Left forelimb (tissue), 1 donor: ENCODE measurements at places on chromosomes 4 and X.

- no peak for DNase-seq
These were observed 76.6 kb downstream of the INTS12 start for GRCh38 chr4:105631818-105632400.

- no peak for DNase-seq
These were observed 5.2 kb downstream of the HTT start for GRCh38 chr4:3079694-3080123.

DNA sequence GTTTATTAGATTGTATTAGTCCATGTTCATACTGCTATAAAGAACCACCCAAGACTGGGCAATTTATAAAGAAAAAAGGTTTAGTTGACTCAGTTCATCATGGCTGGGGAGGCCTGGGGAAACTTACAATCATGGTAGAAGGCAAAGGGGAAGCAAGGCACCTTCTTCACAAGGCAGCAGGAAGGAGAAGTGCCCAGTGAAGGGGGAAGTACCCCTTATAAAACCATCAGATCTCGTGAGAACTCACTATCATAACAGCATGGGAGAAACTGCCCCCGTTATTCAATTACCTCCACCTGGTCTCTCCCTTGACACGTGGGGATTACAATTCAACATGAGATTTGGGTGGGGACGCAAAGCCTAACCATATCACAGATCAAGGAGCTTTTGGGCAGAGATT lies 8.1 kb upstream of the HSD17B13 start:
- no peak for DNase-seq

GRCh38 chr4:38001927-38002326 lies 41.7 kb downstream of the PTTG2 start:
- DNase-seq = no peak

GRCh38 chr4:114272226-114272625 lies 292.8 kb upstream of the ARSJ start:
- no peak for DNase-seq

DNA sequence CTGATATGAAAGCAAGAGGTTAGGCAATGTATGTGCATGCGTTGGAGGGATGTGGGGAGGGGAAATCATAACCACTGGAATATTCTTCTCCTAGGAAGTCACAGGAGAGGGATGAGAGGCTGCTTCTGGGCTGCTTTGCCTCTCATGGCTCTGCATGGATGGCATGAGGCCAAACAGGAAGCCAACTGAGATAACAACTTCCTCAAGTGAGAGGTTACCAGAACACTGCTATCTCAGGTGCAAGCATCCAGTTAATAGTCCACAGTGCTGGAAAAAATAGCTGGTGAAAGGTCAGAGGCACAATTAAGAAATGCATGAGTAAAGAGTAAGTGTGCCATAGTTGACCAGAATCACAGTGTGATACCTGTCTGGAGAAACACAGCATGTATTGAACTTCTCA lies 113.3 kb downstream of the ELOVL6 start:
- DNase-seq = no peak

DNA sequence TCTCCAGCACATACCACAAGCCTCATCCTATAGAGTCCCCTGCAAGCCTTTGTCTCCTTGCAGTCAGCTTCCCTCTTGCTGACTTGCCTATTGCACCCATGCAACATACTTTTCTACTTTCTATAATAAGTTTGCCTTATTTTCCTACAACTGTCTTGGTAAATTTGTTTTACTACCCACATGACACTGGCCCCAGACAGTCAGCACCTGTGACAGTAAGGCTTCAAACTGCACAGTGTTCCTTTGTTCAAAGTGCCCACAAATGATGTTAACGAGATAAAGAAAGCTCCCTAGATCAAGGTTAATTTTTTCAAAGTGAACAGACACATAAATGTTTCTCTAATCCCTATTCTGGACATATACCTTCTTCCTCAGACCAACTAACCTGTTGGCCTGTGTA lies 529.1 kb upstream of the PCDH10 start:
- no peak for DNase-seq

GRCh38 chrX:132169554-132169953 lies 41.7 kb upstream of the FRMD7 start:
- no peak for DNase-seq

DNA sequence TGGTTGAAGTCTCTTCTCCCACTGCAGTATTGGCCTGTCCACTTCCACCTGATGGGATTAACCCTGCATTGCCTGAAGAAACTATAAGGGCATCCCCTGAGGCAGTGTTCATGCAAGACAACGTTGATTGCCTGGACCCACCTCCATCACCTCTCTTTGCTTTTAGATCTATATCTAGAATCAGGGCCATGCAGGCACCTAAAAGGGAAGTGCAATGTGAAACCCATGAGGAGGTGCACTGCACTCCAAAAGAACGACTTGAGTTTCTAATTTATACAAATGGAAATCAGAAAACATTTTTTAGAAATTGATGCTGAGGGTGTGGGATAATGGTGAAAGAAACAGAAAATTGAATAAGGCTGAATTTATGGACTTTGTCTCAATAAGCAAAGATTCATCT lies 694.4 kb downstream of the TRAM1L1 start:
- DNase-seq = no peak

GRCh38 chrX:150872773-150873336 lies 25.6 kb downstream of the CD99L2 start:
- DNase-seq = no peak
